GM12864 (cell line): ENCODE measurements at places on chromosomes 7 and 10.

GRCh38 chr7:82438521-82438920 lies 5.1 kb downstream of the CACNA2D1 start:
- no peak for DNase-seq

DNA sequence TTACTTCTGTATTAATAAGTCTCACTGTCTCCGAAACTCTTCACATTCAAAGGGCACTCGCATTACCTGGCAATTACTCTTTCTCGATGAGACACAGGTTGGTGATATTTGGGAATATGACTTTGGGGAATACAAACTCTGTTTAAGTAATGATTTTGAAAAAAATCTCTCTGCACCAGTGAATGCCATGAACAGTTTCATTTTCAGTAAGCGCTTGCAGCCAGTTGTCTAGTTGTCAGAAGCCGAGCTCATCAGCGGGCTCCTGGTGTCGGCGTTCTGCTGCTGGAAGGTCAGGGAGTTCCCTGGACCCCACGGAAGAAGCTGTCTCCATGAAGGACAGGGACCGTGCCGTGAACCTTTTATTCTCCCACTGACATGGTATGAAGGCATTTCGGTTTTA lies 57.7 kb downstream of the PTPRE start:
- no peak for DNase-seq

DNA sequence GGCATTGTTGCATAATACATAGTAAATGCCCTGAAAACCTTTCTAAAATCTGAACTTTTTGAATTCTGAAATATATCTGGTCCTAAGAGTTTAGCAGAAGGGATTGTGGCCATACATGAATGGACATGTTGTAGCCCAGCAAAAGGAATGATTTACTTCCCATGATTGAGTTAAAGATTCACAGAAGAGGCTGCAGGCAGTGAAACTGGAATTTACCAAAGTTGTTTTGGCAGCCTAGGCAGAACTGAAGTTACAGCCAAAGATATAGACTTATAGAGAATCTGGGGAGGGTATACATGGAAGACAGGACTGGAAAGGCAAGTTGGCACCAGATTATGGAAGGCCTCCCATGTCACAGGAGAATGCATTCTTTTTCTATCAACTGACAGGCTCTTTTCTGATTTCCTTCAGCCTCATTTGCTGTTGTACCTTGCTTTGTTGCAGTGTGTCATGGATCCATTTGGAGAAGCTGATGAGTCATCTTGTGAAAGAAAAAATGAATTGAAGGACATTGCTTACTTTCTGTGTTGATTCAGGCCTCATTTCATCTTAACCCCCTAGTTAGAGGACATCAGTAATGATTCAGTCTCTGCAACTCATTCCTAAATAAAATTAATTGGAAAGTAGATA lies 356.2 kb upstream of the LRGUK start:
- no peak for DNase-seq

DNA sequence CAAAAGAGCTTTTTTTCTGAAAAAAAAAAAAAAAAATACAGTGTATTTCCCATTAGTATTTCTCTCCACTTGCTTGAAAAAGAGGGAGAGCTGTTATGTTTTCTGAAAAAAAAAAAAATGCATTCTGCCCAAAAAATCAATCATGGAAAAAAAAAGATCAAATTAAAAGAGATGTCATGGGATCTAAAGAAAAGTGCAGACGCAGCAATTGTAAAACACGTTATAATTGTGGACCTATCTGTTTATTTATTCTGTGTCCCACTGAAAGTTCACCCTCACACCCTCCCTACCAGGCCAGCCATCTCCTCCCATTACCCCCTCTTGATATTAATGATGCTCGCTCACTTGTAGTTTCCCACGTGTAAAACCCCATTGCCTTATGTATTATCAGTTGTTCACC lies 674.0 kb upstream of the C7orf33 start:
- no peak for DNase-seq

GRCh38 chr7:148584154-148584827 lies 6.3 kb upstream of the C7orf33 start:
- peak; percentile 43 for DNase-seq

GRCh38 chr7:155871211-155871610 lies 58.9 kb upstream of the SHH start:
- no peak for DNase-seq

GRCh38 chr10:113273181-113274163 lies 279.4 kb upstream of the HABP2 start:
- DNase-seq: no peak
